Right renal pelvis (tissue), 4 donors: ENCODE measurements at places on chromosomes 2 and 18. TPM values are rescaled to one million over a fixed set of nuclear protein-coding genes. Genes with fewer than 3 reads are reported as not detected.

DNA sequence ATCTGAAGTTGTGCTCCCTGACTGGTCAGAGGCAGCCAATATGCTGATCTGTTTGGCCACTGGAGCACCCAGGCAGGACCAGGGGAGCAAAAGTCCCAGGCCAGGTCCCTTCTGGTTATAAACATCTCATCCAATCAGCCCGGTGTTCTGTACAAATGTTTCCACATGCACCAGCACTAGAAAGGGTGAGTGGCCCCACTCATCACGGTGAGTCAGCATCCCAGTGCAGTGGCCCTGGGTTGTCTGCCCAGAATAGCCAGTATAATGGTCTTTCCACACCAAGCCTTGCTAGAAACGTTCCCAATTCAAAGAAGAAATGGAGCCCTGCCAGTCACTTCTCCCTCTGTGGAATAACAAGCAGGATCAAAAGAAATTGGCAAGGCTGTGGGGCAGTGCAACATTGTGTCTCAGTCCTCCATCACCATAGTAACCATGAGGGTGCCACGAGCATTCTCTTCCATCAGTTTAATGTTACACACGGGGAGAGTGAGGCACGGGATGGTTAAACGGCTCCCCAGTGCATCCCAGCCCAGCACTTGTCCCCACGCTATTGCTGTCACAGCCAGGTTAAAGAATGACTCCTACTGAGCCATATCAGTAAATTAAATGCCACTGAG lies 174.9 kb downstream of the SEPTIN10 start:
- no peak for DNase-seq

DNA sequence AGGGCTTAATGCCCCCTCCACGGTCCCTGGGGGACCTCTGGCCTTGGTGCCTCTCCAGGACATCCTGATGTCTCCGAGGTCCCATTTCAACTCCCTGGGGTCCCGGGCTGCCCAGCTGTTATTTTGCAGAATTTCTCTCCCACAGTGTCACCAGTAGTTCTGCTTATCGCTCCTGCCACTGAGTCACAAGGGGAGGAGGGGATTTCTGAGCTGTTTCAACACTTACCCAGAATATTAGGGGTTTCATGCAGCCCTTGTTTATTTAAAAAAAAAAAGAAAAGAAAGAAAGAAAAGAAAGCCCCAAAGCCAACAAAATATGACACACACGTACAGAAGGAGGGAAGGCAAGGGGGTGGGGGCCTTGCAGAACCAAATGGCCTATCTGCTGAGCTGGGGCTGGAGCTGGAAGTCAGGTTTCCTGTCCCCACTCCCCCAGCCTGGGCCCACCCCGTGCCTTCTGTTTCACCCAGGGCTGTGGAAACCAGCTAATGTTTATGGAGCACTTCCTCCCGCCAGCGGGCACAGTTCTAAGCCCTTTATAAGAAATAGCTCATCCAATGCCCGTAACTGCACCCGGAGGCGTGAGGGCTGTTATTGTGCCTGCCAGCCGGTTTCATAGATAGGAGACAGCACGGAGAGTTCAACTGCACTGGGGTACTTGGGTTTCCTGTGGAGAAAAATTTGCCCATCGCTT lies 8.4 kb upstream of the ARID5A start:
- DNase-seq = no peak

GRCh38 chr18:50870138-50870845 lies 8.6 kb upstream of the ME2 start:
- DNase-seq = no peak

GRCh38 chr2:106960683-106961161 lies 74.8 kb upstream of the ST6GAL2 start:
- DNase-seq = no peak

DNA sequence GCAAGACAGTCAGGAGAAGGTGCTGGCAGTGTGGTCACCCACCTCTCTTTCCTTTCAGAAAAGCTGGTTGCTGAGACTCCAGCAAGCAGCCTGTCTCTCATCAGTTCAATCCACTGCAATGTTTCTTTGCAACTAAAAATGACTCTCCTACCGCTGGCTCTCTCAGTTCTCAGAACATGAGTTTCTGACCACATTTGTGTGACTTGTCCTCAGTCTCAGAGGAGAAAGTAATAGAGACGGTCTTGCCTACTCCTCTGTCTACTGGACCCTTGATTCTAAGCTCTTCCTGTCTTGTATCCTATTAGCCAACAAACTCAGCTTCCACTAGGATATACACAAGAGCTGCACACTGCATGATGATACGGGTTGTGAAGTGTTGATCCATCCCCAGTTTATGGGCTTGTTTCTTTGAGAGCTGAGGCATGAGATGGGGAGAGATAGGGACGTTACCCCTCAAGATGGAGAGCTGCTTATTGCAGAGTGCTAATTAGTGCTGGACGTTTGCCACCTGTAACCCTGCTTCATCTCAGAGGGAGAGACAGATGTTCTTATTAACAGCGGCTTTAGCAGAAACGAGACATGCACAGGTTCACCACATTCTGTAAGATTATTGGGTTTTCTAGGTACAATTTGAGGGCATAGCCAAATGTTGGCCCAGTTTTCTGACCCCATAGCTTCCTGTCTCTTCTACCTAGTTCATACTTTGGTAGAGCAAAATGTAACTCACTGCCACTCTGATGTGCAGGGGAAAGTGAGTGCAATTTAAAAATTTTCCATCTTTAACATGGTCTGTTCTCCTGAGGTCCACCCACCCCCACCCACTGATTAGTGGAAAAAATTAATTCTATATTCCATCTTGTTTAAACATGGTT lies 32.4 kb upstream of the YWHAQ start:
- no peak for DNase-seq

DNA sequence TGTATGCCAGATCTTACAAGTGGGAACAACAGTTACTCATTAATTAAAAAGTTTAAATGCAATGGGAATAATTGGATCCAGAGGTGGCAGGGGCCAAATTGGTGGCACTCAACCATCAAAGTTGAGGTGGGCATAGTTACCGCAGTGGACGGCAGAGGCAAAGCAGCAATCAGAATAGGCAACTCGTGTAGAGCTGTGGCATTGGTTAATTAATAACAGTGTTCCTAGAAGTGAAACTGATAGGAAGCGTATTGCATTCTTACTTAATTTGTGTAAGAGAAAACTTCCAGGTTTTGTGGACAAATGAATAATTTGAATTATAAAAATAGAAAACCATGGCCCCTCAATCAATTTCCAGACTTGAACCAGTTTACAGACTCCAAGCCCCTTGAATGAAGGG lies 1068.2 kb upstream of the ACVR2A start:
- DNase-seq = no peak

DNA sequence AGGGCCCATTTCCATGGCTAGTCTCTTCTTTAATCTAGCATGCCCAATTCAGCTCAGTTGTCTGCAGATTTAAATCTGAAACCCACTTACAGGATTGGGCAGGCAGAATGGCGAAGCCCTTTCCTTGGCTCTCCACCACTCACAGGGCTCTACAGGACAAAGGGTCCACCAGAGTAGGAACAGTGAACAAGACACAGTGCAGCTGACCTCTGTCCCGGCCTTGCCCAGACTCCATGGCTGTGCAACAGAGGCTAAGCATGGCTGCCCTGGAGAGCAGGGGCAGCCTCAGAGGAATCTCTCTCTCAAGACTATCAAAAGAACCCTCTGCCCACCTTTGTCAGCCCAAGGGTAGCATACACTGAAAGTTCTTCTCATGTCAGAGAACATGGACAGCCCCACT lies 9.7 kb upstream of the ATP6V1B1 start:
- no peak for DNase-seq

GRCh38 chr2:174902506-174903263 lies 102.5 kb downstream of the CHN1 start:
- no peak for DNase-seq

DNA sequence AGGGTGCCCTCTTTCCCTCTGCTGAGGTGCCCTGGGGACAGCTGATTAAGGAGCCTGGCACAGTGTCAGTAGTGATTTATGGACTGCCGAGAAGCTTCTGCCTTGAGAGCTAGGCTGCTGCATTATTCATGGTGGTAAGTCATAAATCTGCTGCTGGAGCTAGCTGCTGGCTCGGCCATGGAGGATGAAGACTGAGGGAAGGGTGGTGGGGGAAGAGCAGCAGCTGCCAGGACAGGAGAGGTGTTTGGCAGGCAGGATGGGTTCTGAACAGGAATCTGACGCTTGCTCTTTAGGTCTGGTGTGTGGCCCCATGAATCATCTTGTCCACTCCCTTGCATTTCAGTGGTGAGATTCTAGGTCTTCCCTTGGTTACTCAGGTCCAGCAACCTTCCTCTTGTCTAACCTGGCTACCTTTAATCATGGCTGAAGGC lies 296.3 kb downstream of the DYSF start:
- no peak for DNase-seq

DNA sequence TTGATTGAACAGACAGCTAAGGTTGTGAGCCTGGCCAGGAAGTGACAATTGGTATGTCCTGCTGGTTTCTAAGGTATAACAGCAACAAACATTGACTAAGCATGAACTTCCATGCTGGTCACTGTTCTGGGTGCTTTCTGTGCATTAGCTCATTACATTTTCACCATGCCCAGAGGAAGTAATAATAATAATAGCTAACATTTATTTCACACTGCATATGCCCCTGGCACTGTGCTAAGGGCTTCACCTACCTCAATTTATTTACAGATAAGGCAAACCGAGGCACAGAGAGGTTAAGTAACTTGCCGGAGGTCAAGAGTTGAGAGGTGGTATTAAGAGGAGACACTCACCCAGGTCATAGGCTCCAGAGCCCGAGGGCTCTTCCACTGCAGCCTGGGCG lies 113.6 kb downstream of the PDCL3 start:
- DNase-seq = no peak

- DNase-seq = no peak
Observed at GRCh38 chr2:228493852-228494251, 312.4 kb upstream of the SPHKAP start.

DNA sequence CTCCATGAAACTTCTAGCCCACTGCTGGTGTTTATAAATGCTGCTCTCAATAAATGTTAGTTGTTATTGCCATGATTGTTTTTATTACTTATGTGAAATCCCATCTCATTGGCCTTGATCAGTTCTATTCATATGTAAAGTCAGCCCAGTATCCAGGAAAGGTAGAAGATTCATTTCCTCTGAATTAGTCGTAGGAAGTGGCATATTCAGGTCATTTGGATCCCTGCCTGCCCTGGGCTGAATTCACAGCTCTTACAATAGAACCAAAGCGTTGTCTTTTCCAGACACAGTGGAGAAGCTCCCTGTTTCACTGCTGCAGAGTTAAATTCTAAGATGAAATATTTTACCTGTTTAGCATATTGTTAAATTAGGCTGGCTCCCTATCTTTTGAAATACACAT lies 70.3 kb downstream of the MAIP1 start:
- DNase-seq = no peak

DNA sequence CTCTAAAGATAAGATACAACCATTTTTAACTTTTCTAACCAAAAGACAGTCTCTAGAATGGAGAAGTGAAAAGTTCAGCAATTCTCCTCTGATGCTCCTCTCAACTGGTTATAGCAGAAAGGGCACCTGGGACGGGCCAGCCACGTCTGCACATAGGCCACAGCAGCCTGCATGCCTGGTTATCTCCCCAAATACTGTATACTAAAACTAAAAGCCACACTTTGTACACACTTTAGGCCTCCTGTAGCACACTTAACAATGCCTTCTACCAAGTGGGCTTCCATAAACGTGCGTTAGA lies 179.1 kb downstream of the ANKRD44 start:
- DNase-seq = no peak

- DNase-seq = no peak
Observed at GRCh38 chr18:68925268-68925667, 127.4 kb downstream of the CCDC102B start.

- DNase-seq = no peak
Observed at GRCh38 chr2:238894950-238895298, 47.0 kb downstream of the TWIST2 start.

- no peak for DNase-seq
Observed at GRCh38 chr18:12411456-12411855, 3.7 kb downstream of the PRELID3A start.

GRCh38 chr2:95346738-95347671 lies 49.9 kb downstream of the KCNIP3 start:
- DNase-seq = no peak

DNA sequence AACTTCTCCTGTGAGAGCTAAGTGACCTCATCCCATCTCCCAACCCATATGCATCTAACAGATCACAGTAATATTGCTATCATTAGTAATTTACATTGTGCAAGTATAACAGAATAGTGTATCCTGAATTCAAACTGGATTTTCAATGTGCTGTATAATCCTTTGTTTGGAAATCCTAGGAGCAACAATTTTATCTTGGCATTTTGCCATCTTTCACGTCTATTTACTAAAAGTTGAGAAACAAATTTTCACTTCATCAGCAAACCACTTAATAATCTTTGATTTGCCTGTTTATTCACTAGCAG lies 3.8 kb downstream of the HNRNPLL start:
- no peak for DNase-seq

DNA sequence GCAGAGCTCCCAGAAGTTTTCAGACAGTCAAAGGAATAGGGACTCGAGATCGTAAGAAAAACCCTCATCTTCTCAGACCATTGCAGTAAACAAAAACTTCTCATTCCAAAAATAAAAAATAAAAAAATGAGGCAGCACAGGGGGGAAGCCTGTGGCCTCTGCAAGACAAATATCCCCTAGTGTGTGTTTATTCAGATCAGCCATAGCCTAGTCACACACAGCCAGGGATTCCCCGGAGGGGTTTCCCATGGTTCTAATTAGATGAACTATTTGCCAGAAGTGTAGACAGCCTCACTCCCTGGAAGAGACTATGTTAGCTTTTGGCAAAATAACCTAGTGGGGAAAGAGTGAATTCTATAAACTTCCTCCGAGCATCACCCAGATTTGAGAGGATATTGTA lies 122.9 kb upstream of the KLF7 start:
- DNase-seq = no peak

DNA sequence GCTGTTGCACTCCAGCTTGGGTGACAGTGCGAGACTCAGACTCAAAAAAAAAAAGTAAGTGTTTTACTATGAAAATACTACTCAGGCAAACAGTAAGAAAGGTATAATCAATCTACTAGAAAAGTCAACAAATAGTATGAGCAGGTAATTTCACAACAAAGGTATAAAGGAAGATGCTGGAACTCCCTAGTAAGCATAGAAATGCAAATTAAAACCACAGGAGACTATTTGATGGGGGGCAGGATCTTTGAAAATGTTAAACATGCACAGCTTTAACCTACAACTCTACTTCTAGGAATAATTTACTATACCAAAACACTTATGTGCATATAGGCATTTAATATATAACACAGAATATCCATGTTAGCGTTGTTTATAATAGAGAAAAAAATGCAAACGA lies 24.3 kb upstream of the TNFAIP6 start:
- DNase-seq = no peak

- DNase-seq = no peak
Observed at GRCh38 chr18:68665628-68666027, 49.3 kb downstream of the TMX3 start.

Gene CCL20
- not detected for polyA plus RNA-seq

Gene BCL11A
- polyA plus RNA-seq = 12.1 TPM

Gene PSMA8
- polyA plus RNA-seq = not detected

Gene TRABD2A
- 0.64 TPM for polyA plus RNA-seq

Gene FAM161A
- polyA plus RNA-seq = 17.6 TPM

Gene RAB6C
- polyA plus RNA-seq = 1.2 TPM

Gene HES6
- 4.6 TPM for polyA plus RNA-seq
